ENCODE measurements at places on chromosomes 7 and 10.

- no peaks in the 10 kb centered on the region for H3K4me1 ChIP-seq
- no peak overlapping the region for H3K27ac ChIP-seq
- H3K27me3 ChIP-seq = peaks cover 2% of the 10 kb centered on the region
- DNase-seq = no peak
- no peak overlapping the region for H3K4me3 ChIP-seq
Measured at GRCh38 chr10:62669341-62669740, 135.2 kb upstream of the ADO start.

- no peaks in the 10 kb centered on the region for H3K36me3 ChIP-seq
- DNase-seq = peak; percentile 74
- H3K27ac ChIP-seq = peak overlapping the region; percentile 22
- no peaks in the 10 kb centered on the region for H3K27me3 ChIP-seq
- no peaks in the 10 kb centered on the region for H3K4me1 ChIP-seq
- H3K4me3 ChIP-seq = no peak overlapping the region
Measured at GRCh38 chr7:84471576-84471975, 277.0 kb upstream of the SEMA3A start.

DNA sequence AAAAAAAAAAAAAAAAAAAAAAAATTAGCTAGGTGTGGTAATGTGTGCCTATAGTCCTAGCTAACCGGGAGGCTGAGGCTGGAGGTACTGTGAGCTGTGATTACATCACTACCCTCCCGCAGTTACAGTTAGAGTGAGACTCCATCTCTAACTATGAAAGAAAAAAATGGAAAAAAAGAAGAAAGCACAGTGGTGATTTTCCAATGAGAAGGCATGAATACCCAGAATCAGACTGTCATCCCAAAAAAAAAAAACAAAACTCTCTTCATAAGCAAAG is 269.9 kb upstream of the MKLN1 start:
- no peak overlapping the region for H3K4me3 ChIP-seq
- peak overlapping the region; percentile 45 for H3K27ac ChIP-seq
- H3K36me3 ChIP-seq = no peaks in the 10 kb centered on the region
- no peak for DNase-seq
- H3K27me3 ChIP-seq = no peaks in the 10 kb centered on the region

- H3K4me1 ChIP-seq = peaks cover 20% of the 10 kb centered on the region
- no peak overlapping the region for H3K4me3 ChIP-seq
Measured at GRCh38 chr10:71281646-71282322, 37.3 kb upstream of the SLC29A3 start.

- no peaks in the 10 kb centered on the region for H3K27me3 ChIP-seq
- H3K36me3 ChIP-seq = no peaks in the 10 kb centered on the region
- H3K4me1 ChIP-seq = no peaks in the 10 kb centered on the region
- DNase-seq = no peak
Measured at GRCh38 chr7:17556247-17556956, 257.9 kb downstream of the AHR start.

DNA sequence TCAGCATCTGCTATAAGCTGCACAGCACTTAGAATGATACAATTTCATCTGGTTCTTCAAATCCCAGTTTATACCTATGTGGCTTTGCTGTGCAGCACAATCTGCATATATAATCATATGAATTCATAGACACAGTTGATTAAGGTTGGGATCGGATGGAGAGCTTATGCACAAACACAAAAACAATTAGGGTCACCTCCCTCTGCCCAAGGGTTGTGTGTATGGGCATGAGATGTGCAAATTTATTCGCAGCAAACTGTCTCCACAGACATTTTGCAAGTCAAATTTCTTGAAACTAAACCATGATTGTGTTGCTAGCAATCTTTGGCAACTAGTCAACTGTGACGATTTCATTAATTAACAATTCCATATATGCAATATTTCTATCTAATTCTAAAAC is 955.7 kb downstream of the SORCS3 start:
- no peak overlapping the region for H3K4me3 ChIP-seq
- no peaks in the 10 kb centered on the region for H3K4me1 ChIP-seq
- DNase-seq = no peak

GRCh38 chr10:71614946-71615345 is 104.6 kb downstream of the C10orf105 start:
- H3K4me3 ChIP-seq = no peak overlapping the region
- H3K27me3 ChIP-seq = peaks cover 3% of the 10 kb centered on the region
- peaks cover 10% of the 10 kb centered on the region for H3K4me1 ChIP-seq
- no peak overlapping the region for H3K27ac ChIP-seq
- no peaks in the 10 kb centered on the region for H3K36me3 ChIP-seq

GRCh38 chr10:42926843-42927242 is 144.2 kb downstream of the BMS1 start:
- no peak overlapping the region for H3K4me3 ChIP-seq
- H3K36me3 ChIP-seq = no peaks in the 10 kb centered on the region
- peaks cover 13% of the 10 kb centered on the region for H3K4me1 ChIP-seq
- H3K27ac ChIP-seq = no peak overlapping the region

- H3K36me3 ChIP-seq = no peaks in the 10 kb centered on the region
- H3K27ac ChIP-seq = no peak overlapping the region
- no peaks in the 10 kb centered on the region for H3K27me3 ChIP-seq
- H3K4me1 ChIP-seq = peaks cover 4% of the 10 kb centered on the region
Measured at GRCh38 chr10:114825513-114826253, 4.1 kb downstream of the FHIP2A start.

- no peak overlapping the region for H3K4me3 ChIP-seq
- peak overlapping the region; percentile 47 for H3K27ac ChIP-seq
- H3K4me1 ChIP-seq = peaks cover 10% of the 10 kb centered on the region
- H3K27me3 ChIP-seq = no peaks in the 10 kb centered on the region
Measured at GRCh38 chr10:97596101-97597082, 6.9 kb downstream of the C10orf62 start.

- H3K4me1 ChIP-seq = peaks cover 24% of the 10 kb centered on the region
- H3K36me3 ChIP-seq = peaks cover 4% of the 10 kb centered on the region
- H3K27ac ChIP-seq = no peak overlapping the region
- peaks cover 45% of the 10 kb centered on the region for H3K27me3 ChIP-seq
Measured at GRCh38 chr10:22333975-22334282, 11.4 kb upstream of the SPAG6 start.

- no peaks in the 10 kb centered on the region for H3K36me3 ChIP-seq
- H3K4me1 ChIP-seq = peaks cover 2% of the 10 kb centered on the region
- peaks cover 93% of the 10 kb centered on the region for H3K27me3 ChIP-seq
- no peak overlapping the region for H3K4me3 ChIP-seq
- H3K27ac ChIP-seq = no peak overlapping the region
Measured at GRCh38 chr7:96997512-96998032, 7.8 kb upstream of the DLX6 start.

DNA sequence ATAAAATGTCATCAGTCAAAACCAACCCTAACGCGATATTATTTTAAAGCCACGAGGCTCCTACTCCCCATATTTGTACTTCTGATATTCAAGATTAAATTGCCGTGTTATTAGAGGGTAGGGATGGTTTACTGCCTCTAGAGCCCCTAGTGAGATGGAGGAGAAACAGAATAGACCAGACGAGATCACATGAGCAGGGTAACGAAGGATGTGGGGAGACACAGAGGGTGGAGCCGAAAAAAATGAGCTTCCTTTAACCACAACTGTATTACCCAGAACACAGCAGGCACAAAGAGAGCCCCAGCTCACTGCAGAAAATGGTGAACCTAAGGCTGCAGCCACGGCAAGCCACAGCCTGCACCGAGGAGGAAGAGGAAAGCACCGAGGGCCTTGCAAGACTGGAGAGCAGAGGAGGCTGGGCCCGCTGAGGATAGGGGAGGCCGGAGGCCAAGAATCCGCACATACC is 14.3 kb downstream of the ZC3HAV1 start:
- peaks cover 8% of the 10 kb centered on the region for H3K36me3 ChIP-seq
- H3K27ac ChIP-seq = no peak overlapping the region
- no peaks in the 10 kb centered on the region for H3K27me3 ChIP-seq
- H3K4me1 ChIP-seq = peaks cover 10% of the 10 kb centered on the region

DNA sequence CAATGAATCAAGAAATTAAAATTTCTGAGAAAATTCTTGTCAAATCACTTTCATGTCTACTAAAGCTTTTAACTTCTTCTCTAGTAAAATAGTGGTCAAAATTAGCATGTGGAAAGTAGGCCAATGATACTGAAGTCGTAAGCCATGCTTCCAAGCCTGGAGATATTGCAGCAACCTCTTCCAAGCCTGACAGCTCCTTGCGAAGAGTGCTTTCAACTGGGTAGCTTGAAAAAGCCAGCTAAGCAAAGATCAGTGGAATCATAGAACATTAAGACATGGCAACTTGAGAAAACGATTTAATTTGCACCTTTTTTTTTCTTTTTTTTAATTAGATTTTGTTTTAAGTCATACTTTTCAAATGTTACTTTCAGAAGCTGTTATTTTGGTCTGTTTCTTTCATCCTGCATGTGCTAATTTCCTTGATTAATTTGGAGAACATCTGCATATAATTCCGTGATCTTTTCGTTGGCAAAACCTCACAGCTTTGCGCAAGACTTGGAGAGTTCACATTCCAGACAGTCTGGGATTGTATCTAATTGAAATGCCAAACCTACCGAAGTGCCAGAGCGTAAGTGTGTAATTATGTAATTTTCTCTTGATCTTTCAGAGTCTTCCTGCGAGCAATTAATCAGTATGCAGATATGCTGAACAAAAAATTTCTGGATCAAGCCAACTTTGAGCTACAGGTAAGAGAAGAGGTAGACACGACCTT is 142.2 kb upstream of the INSYN2A start:
- H3K4me3 ChIP-seq = no peak overlapping the region
- H3K27me3 ChIP-seq = no peaks in the 10 kb centered on the region
- no peak overlapping the region for H3K27ac ChIP-seq
- H3K36me3 ChIP-seq = peaks cover 4% of the 10 kb centered on the region
- peak; percentile 33 for DNase-seq

GRCh38 chr10:1414893-1415292 is 322.4 kb downstream of the ADARB2 start:
- no peaks in the 10 kb centered on the region for H3K36me3 ChIP-seq
- no peak overlapping the region for H3K4me3 ChIP-seq
- no peak overlapping the region for H3K27ac ChIP-seq
- H3K27me3 ChIP-seq = peaks cover 10% of the 10 kb centered on the region

GRCh38 chr7:71329030-71329660 is 197.2 kb downstream of the GALNT17 start:
- H3K4me1 ChIP-seq = peaks cover 16% of the 10 kb centered on the region
- H3K36me3 ChIP-seq = no peaks in the 10 kb centered on the region
- DNase-seq = peak; percentile 63
- H3K27ac ChIP-seq = peak overlapping the region; percentile 78

GRCh38 chr7:22397981-22398380 is 41.0 kb upstream of the RAPGEF5 start:
- no peak for DNase-seq
- H3K4me3 ChIP-seq = no peak overlapping the region
- no peaks in the 10 kb centered on the region for H3K4me1 ChIP-seq
- no peaks in the 10 kb centered on the region for H3K27me3 ChIP-seq
- no peaks in the 10 kb centered on the region for H3K36me3 ChIP-seq
- H3K27ac ChIP-seq = no peak overlapping the region

GRCh38 chr10:130491693-130492050 is 355.5 kb downstream of the GLRX3 start:
- no peak overlapping the region for H3K27ac ChIP-seq
- DNase-seq = no peak
- no peaks in the 10 kb centered on the region for H3K27me3 ChIP-seq
- H3K4me3 ChIP-seq = no peak overlapping the region
- peaks cover 10% of the 10 kb centered on the region for H3K4me1 ChIP-seq
- H3K36me3 ChIP-seq = no peaks in the 10 kb centered on the region

- H3K27me3 ChIP-seq = peaks cover 2% of the 10 kb centered on the region
- no peak for DNase-seq
- H3K36me3 ChIP-seq = no peaks in the 10 kb centered on the region
- no peaks in the 10 kb centered on the region for H3K4me1 ChIP-seq
- no peak overlapping the region for H3K27ac ChIP-seq
Measured at GRCh38 chr10:99470327-99470726, 39.9 kb upstream of the GOT1 start.

DNA sequence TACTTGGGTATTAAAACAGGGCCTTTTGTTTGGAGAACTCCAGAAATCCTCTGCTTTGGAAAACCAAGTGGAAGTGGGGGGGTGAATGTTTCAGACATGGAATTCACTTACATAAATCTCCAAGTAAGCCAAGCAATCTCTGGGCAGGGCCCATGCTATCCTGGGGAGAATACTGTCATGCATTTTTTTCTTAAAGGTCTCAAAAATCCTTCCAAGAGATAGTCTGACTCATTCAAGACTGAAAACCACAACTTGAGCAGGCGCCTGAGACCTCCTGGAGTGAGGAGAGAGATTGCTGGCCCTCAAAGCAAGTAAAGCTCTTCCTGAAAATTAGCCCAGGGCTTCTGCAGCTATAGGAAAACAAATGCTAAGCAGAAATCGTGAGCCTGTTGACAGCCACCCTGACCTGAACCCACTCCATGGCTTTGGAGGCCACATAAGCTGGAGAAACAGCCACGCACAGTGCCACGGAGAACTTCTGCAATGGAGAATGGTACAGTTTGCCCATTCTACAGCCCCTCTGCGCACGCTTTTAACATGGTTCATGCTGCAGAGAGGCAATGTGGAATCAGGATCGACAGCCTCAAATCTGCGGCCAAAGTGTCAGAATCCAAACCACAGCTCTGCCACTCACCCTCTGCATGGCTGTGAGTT is 203.1 kb upstream of the AUTS2 start:
- H3K36me3 ChIP-seq = no peaks in the 10 kb centered on the region
- no peak overlapping the region for H3K4me3 ChIP-seq
- peaks cover 4% of the 10 kb centered on the region for H3K4me1 ChIP-seq
- peak; percentile 87 for DNase-seq
- no peaks in the 10 kb centered on the region for H3K27me3 ChIP-seq

GRCh38 chr10:65805993-65806392 is 1119.8 kb upstream of the LRRTM3 start:
- H3K27ac ChIP-seq = no peak overlapping the region
- no peaks in the 10 kb centered on the region for H3K36me3 ChIP-seq
- no peaks in the 10 kb centered on the region for H3K27me3 ChIP-seq
- no peaks in the 10 kb centered on the region for H3K4me1 ChIP-seq
- H3K4me3 ChIP-seq = no peak overlapping the region

GRCh38 chr10:126337251-126337810 is 50.9 kb downstream of the ADAM12 start:
- no peak overlapping the region for H3K4me3 ChIP-seq
- H3K36me3 ChIP-seq = no peaks in the 10 kb centered on the region
- H3K27me3 ChIP-seq = no peaks in the 10 kb centered on the region
- H3K4me1 ChIP-seq = peaks cover 9% of the 10 kb centered on the region
- no peak for DNase-seq
- H3K27ac ChIP-seq = no peak overlapping the region

GRCh38 chr7:20307119-20307518 is 23.6 kb upstream of the ITGB8 start:
- no peak overlapping the region for H3K27ac ChIP-seq
- H3K4me1 ChIP-seq = no peaks in the 10 kb centered on the region
- H3K4me3 ChIP-seq = no peak overlapping the region

- H3K27ac ChIP-seq = no peak overlapping the region
- no peak for DNase-seq
- no peak overlapping the region for H3K4me3 ChIP-seq
- H3K4me1 ChIP-seq = no peaks in the 10 kb centered on the region
- H3K27me3 ChIP-seq = peaks cover 72% of the 10 kb centered on the region
Measured at GRCh38 chr7:157679607-157680006, 342.8 kb downstream of the DNAJB6 start.

GRCh38 chr7:138248609-138249008 is 172.3 kb downstream of the AKR1D1 start:
- DNase-seq = no peak
- no peak overlapping the region for H3K4me3 ChIP-seq
- no peak overlapping the region for H3K27ac ChIP-seq
- no peaks in the 10 kb centered on the region for H3K4me1 ChIP-seq
- H3K27me3 ChIP-seq = no peaks in the 10 kb centered on the region
- H3K36me3 ChIP-seq = no peaks in the 10 kb centered on the region
